ENCODE measurements at places on chromosomes 4 and X.

DNA sequence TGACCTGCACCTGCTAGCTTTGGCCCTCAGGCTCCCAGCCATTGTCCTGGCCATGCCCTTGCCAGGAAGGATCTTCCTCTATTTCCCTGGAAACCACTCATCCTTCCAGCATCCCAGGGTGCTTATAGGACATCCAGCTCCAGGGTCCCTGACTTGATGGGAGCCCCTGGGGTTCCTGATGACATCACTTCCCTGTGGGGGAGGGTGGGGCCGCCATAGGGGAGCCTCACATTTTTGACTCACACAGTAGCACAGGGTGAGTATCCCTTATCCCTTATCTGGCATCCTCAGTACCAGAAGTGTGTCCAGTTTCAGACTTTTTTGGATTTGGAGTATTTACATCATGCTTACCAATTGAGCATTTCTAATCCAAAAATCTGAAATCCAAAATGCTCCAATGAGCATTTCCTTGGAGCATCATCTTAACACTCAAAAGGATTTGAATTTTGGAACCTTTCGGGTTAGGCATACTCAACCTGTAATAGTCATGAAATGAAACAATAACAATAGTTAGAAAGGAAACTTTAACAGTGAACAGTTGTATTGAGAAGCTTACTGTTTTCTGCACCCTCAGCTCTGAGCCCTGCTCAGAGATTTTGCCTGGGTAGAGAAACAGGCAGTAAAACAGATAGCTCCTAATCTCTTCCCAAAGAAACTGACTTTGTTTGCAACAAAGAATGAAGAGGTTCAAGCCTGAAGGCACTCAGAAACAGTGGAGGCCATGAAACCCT, 22.1 kb downstream of the TNIP2 start:
- no peak for DNase-seq

DNA sequence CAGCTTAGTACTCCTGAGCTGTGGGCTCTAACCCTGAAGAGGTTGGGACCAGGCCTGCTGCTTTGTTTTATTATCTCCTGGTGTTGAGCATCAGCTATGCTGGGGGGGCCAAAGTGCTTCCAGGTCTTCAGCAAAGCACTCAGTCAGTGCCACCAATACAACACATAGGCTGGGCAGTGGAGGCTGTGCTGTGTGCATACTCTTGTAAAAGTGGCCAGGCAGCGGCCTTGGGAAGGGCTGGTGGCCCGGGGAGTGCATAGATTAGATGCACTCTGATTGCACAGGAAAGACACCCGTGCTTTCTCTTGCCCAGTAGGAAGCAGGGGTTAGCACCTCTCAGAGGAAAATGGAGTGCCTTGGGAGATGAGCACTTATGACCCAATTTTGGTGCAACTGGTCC, 534.0 kb downstream of the ARAP2 start:
- DNase-seq: no peak

DNA sequence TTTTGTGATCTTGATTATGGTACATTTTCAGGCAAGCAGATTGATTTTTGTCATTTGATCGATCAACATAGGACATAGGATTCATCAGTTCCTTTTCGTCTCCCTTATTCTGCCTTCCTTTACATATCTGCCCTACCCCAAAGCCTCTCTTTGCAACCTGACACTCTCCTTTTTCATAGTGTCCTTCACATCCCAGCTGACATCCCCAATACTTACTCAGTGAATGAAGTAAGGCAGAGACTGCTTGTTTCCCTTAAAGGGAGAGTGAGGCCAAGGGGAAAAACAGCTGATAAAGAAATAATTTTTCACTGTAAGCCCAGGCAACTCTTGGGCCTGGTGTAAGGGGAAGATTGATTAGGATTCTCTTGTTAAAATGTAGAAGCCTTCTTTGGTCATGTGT, 69.8 kb downstream of the GBA3 start:
- no peak for DNase-seq

DNA sequence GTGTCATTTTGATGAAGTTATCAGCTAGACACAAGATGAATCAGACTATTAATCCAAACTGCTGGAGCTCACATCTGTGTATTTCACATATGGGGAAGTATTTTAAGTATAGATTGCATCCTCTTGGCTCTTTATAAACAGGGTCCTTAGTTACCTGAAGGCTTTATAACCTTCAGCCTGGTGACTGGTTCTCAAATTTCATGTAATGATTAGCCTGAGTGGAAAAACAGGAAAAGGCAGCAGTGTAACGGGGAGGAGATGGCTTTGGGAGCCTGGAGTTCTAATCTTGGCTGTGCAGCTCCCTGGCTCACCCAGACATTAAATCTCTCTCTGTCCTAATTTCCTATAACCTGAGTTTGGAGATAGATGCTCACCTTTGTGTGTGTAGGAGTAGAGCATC, 103.8 kb upstream of the HPF1 start:
- no peak for DNase-seq

GRCh38 chr4:96983830-96984229, 1143.9 kb downstream of the PDHA2 start:
- no peak for DNase-seq

- DNase-seq: no peak
These were observed 155.0 kb upstream of the RPS6KA3 start for GRCh38 chrX:20421697-20422096.

- no peak for DNase-seq
These were observed 194.2 kb downstream of the NWD2 start for GRCh38 chr4:37438564-37439279.

All from MM.1S (cell line).